ENCODE measurements at places on chromosomes 3 and 15.

DNA sequence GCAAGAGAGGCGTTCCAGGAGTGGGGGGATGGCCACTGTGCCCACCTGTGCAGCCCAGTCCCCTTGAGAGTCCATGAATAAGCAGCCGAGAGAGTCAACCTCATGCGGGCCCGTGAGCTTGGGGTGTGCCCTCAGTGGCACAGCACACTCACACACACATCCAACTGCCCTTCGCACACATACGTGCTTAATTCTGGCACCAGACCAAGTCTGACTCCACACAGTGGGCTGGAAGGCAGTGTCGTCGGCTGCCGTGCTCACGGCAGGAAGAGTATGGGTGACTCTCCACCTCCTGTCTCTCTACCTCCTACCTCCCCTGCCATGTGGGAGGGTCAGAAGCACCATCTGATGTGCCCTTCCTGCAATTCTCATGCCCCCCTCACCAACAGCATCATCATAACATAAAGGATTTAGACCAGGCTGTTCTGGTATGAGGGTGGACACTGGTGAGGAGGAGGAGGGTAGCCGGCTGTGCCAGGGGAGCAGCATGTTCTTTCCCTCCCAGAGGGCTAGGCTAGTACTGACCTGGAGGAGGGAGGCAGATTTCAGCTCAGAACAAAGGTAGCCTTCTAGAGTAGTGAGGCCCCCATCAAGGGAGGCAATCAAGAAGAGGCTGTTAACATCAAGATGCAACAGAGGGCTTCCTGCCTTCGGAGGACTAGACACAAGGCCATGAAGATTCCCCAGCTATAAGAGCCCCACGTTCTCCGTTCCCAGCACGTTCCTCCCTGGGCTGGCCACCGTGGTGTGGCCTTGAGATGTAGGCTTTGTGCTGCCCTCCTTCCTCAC is 5.3 kb upstream of the STRA6 start:
- no peak for DNase-seq

DNA sequence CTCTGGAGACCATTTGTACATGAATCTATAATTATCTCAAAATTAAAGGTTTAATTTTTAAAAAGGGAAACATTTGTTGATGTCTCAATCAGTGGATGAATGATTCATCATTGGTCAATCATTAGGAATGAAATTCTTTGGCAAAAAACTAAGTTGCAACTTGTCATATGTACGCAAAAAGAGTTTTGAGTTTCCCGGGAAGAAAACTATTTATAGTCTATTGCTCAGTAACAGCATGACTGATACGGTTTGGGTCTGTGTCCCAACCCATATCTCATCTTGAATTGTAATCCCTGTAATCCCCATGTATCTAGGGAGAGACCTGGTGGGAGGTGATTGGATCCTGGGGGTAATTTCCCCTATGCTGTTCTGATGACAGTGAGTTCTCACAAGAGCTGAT is 765.8 kb upstream of the ROBO1 start:
- DNase-seq: no peak

GRCh38 chr3:164851905-164852304 is 226.4 kb downstream of the SI start:
- no peak for DNase-seq

GRCh38 chr3:29515451-29515850 is 234.6 kb downstream of the RBMS3 start:
- no peak for DNase-seq

DNA sequence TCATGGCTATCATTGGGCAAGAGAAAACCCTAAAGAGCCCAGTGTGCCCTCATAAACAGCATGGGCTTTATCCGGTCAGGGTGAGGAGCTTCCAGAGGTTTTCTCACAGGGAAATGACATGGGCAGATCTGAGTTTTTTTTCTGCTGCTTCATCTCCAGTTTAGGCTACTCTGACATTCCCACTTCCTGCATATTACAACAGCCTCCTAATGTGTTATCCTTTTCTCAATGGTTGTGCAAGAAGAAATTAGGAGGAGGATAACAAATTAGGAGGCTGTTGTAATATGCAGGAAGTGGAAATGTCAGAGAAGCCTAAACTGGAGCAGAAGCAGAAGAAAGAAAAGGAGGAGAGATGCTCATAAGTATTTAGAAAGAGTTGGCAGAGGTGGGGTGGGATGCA is 175.6 kb downstream of the MTHFS start:
- DNase-seq: no peak

GRCh38 chr3:53255775-53256703 is at the start of gene TKT:
TKT (minus strand) TSS chr3:53256022; CDS start chr3:53255942, 80 bp downstream.
- DNase-seq: peak; percentile 86

- DNase-seq: no peak
Observed at GRCh38 chr3:43369404-43370292, 83.3 kb downstream of the SNRK start.

DNA sequence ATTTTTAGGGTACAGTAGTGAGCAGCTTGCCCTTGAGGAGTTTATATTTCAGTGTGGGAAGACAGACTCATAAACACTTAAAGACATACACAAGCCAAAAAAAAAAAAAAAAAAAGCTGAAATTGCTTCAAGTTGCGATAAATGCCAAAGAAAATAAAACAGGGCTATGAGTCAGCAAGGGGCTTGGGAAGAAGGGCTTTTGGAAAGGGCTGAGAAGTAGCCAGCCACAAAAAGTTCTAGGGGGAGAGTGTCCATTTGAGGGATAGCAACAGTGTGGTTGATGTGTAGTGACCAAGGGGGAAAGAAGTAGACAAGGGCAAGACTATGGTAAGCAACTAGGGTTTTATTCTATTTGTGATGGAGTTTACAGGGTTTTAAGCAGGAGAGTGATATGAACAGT is 185.5 kb downstream of the ADAMTS9 start:
- no peak for DNase-seq

GRCh38 chr3:161500068-161500796 is 3.6 kb downstream of the OTOL1 start:
- no peak for DNase-seq
